Stimulated activated CD4-positive, alpha-beta T cell treated with anti-CD3 and anti-CD28 coated beads, Interleukin-4, amount 100 ng/mL, for 24 hours (primary cell): ENCODE measurements at places on chromosomes 11 and 22.

GRCh38 chr11:13784855-13785254 is 116.4 kb downstream of the FAR1 start:
- DNase-seq = no peak

DNA sequence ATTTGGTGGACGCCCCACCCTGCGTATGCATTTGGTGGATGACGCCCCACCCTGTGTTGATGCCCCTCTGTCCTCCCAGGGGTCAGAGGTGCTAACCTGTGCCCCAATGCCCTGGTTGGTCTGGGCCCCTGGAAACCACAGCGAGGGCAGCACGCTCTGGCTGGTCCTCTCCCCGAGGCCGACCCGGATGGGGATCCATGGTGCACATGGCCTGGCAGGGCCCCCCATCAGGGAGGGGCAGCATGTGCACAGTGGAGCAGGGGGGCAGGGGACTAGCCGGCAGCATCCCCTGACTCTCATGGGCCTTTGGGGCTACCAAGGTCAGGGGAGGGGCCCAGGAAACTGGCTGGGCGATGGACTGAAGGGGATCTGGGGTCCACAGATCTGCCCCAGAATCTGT is 7.6 kb upstream of the MUC5AC start:
- DNase-seq = no peak

- no peak for DNase-seq
Observed at GRCh38 chr11:96642583-96642982, 252.8 kb downstream of the JRKL start.

GRCh38 chr22:19758896-19759426 is 1.6 kb upstream of the TBX1 start:
- no peak for DNase-seq

DNA sequence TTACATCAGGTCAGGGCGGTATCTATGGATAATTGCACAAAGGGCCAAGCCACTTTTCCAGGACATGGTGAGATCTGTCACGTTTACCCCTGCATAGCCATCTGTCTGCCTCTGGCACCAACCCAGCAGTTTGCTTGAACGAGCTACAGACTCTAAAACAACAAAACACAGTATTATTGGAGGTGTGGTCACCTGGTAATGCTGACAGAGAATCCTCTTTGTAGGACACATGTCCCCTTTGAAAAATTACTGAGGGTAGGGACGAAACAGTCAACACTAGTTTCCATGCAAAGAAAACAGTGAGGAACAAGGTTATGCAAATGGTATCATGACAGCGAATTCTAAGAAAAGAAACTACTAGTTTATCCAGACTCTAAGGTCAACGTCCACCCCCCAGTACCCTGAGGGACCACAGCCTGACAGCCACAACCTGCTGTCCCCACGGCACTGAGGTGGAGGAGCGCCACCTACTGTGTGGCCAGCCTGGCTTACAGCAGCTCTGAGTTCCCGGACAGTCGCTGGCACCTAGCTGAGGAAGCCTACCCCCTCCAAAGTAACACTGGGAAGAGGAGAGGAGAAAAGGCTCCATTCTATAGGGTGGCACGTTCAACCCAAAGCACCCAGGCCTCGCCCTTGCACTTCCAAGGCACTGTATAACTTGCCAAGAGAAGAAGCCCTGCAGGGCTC is 117.4 kb upstream of the BID start:
- no peak for DNase-seq

DNA sequence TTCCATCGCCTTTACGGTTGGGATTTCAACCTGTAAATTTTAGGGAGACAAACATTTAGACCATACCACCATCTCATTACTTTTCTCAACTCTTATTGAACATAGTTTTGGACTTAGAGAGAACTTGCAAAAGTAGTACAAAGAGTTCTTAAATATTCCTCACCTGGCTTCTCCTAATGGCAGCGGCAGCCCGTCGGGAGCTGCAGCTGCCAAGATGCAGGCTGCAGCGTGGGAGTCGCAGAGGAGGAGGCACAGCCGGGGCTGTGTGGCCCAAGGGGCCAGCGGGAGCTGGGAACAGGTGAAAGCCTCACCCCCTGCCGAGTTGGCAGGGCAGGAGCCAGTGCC is 23.1 kb upstream of the RNASEH2C start:
- DNase-seq = no peak

GRCh38 chr11:79033833-79034232 is 407.0 kb downstream of the TENM4 start:
- no peak for DNase-seq

GRCh38 chr22:40420341-40421081 is 50.1 kb downstream of the SGSM3 start:
- DNase-seq = no peak

DNA sequence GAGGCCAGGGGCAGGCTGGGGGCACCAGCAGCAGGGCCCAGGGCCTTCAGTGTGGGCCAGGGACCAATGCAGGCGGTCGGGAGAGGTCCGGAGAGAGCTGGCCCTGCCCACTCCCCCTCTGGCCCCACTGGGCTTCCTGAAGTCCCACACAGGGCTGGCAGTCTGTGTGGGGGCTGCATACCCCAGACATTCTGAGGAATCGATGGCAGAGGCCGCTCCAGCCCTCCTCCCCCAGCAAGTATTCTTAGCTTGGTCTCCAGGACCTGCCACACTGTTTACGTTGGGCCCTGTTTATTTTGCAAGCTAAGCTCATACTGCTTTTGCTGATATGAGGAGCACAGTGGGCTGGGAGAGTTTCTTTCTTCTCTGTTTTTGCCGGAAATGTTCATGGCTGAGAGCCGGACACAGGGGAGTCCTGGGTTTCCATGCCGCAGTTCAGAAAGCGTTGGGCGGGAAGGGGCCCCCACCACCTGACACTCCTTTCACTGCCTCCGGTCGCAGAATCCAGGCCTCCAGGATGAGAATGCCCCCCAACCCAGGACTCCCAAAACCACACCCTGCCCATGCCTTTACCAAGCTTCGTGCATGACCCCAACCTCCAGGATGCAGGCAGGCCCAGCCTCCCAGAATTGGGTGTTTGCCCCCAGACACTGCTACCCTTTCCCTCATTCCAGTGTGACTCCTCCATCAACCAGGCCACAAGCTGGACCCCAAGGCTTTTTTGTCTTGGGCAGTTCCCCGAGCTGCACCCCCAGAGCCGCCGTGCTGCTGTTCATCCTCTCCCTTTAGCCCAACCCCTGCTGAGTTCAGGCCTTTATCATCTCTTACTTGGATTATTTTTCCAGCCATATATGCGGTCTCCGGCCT is 81.8 kb upstream of the KCNQ1OT1 start:
- DNase-seq = no peak
